ENCODE measurements at places on chromosomes 3 and 15.

GRCh38 chr3:123633530-123633929 is 48.7 kb upstream of the HACD2 start:
- no peak for DNase-seq

DNA sequence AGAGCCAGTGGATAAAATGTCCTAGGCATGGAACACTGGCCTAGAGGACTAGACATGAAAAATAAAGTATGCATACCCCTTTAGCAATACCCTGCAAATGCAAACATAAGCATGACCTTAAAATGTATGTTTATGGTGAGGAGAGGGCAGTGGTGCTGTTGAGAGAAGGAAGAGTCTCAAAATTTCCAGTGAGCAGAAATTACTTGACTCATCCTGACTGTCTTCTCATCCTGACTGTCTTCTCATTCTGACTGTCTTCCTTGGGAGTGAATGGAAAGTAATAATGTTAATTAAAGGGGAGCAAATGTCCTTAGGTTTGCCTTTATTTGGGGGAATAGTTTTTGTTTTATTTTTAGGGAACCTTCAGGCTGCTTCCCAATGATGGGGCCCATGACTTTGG is 121.5 kb upstream of the GALNT15 start:
- no peak for DNase-seq

DNA sequence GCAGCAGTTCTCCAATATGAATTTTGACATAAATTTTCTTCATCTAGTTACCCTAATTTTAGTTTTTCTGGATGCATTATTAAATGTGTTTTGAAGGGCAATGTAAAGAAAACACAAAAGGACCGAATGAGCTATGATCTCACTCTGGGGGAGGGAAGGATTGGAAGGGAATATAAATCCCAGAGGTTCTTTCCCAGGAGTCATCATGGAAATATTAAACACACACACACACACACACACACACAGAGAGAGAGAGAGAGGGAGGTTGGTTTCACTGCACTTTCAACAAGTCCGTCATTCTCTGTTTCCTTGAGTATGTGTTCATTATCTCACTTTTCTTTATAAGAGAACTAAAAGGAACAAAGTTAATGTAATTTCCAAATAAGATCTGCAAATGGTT is 70.7 kb upstream of the DCBLD2 start:
- no peak for DNase-seq

GRCh38 chr15:93527374-93528050 is 438.5 kb upstream of the RGMA start:
- DNase-seq, result no peak

DNA sequence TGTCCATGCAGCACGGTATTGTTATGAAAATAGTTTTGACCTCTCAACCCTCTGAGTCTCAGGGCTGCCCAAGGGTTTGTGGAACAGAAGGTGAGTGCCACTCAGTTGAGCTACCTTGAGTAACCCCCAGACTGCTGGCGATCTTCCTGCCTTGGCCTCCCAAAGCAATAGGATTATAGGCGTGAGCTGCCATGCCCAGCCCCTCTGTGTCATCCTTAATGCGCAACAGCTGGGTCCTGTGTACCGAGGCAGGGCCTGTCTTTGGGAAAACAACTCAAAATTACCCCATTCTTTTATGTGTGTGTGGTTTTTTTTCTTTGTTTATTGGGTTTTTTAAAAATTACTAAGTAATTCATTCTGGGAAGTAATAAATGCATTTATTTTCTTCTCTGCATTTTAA is 78.3 kb upstream of the TPM1 start:
- no peak for DNase-seq

- DNase-seq, result no peak
These were observed 8.9 kb upstream of the TMEM202 start for GRCh38 chr15:72389231-72389630.

- no peak for DNase-seq
These were observed 643 bp upstream of the LMCD1 start for GRCh38 chr3:8500989-8501370.

DNA sequence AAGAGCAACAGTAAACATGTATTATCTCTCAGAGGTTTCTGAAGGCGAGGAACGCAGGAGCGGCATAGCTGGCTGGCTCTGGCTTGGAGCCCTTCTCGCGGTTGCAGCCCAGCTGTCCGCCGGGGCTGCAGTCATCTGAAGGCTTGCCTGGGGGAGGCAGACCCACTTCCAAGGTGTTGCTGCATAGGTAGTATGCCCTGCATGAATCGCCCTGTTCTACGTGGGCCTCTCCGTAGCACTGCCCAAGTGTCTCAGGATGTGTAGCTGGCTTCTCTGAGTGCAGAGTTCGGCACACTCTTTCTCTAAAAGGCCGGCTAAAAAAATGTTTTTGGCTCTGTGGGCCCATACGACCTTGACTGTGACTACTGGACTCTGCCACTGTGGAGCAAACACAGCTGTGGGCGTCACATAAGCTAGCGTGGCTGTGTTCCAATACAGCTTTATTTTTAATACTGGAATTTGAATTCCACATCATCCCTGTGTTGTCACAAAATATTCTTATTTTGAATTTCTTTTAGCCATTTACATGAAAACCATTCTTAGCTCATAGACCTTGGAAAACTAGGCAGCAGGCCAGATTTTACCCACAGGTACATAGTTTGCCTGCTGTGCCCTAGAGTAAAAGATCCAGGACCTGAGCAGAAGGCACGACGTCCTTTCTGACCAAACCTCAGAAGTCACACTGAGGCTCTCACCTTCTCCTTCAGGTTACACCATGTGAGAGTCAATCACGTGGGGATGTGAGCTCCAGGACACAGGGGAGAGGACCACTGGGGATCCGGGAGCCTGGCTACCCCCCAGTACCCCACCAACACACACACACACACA is 55.9 kb downstream of the PGPEP1L start:
- no peak for DNase-seq

DNA sequence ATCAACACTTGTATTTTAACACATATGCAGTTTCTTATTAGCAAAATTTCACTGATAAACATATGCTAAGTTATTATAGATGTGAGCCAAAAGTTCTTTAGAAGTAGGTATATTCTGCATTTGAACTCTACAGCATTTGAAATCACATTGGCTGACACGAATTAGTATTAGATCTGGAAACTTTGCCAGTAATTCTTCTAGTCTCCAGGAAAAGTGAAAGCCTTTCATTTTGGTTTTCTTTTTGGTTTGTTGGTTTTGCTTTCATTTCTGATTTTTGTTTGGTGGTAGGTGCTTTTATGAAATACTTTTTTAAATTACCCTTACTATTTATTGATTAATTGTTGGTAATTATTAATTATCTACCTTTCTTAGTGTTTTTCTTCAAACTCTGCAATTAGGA is 72.9 kb downstream of the RBMS3 start:
- no peak for DNase-seq

DNA sequence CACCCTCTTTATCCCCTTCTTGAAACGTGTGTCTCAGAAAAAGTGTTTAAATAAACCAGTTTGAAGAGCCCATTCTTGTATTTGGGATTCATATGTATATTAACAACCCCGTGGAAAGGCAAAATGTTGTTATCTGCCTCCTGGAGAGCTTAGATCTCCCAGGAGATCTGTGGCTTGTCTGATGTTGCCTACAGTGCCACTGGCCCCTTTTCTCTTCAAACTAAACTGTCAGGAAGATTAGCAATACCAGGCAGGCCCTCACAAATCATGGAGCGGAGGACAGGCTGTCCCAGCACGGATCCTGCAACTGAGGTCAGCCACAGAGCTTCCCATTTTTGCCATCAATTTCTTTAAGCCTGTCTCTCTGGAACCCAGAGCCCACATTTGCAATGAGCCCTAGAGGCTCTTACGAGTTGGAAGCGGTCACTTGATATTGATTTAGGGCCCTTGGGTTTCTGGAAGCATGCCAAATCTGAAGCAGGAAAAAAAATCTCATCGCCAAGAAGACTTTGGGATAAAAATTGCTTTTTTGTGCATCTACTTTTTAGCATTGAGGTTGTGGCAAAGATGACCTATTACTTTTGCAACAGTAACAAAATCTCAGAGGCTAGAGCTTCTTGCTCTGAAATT is 234.1 kb downstream of the OPA1 start:
- DNase-seq, result no peak

- no peak for DNase-seq
These were observed 110.7 kb upstream of the IL12A start for GRCh38 chr3:159877924-159878323.

- peak; percentile 49 for DNase-seq
These were observed 92.0 kb upstream of the VGLL3 start for GRCh38 chr3:87082796-87083440.

- DNase-seq, result no peak
These were observed 8.7 kb downstream of the GPR160 start for GRCh38 chr3:170046269-170047132.

GRCh38 chr15:51766341-51766740 is 14.9 kb downstream of the TMOD2 start:
- DNase-seq, result no peak

- DNase-seq, result peak; percentile 82
These were observed 603.7 kb upstream of the ALCAM start for GRCh38 chr3:104763007-104763406.

- DNase-seq, result no peak
These were observed 138.8 kb upstream of the PLXND1 start for GRCh38 chr3:129745253-129745652.

DNA sequence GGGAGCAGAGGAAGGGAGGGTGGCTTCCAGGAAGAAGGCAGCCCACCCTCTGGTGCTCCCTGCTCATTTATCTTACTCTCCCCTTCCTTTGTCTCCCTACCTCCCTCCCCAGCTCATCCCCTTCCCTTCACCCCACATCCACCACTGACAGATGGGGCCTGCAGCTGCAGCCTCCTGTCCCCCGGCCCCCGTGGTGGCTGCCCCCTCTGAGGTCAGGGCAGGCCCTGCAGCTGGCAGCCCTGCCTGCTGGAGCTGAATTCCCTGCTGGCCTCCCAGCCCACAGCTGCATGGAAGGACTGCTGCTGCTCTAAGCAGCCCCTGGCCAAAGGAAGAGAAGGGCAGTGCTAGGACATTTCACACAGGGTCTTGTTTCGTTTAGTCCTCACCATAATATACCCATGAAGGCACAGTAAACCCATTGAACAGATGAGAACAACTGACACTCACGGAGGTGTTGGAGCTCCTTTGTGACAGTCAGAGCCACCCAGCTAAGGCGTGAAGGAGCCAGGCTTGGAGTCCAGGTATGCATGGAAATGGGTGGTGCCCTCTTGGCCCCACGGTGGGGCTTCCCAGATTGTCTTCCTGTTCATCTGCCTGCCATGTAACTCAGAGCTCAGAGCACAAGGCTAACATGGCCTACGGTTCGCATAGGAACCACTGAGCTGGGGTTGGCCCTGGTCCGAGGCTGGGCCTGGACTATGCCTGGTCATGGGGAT is 121.7 kb upstream of the PRR20G start:
- DNase-seq, result no peak

DNA sequence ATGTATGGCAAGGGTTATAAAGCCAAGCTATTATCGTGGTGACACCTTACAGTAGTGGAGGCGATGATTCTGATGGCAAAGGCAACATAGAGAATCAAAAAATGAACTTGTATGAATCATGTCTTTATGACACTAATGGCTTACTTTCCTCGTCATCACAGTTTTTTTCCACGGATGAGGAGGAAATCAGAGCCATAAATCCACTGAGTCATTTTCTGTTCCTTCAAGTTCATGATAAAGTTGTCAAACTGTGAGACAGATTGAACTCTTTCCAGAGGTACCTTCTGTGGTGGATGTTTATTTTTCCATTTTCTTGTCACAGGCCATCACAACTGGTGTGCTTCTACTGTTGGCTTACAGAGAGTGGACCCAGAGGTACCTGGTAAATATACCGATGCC is 8.5 kb downstream of the TMEM212 start:
- DNase-seq, result no peak

- DNase-seq, result no peak
These were observed 388.7 kb downstream of the GRM7 start for GRCh38 chr3:7249493-7250076.

DNA sequence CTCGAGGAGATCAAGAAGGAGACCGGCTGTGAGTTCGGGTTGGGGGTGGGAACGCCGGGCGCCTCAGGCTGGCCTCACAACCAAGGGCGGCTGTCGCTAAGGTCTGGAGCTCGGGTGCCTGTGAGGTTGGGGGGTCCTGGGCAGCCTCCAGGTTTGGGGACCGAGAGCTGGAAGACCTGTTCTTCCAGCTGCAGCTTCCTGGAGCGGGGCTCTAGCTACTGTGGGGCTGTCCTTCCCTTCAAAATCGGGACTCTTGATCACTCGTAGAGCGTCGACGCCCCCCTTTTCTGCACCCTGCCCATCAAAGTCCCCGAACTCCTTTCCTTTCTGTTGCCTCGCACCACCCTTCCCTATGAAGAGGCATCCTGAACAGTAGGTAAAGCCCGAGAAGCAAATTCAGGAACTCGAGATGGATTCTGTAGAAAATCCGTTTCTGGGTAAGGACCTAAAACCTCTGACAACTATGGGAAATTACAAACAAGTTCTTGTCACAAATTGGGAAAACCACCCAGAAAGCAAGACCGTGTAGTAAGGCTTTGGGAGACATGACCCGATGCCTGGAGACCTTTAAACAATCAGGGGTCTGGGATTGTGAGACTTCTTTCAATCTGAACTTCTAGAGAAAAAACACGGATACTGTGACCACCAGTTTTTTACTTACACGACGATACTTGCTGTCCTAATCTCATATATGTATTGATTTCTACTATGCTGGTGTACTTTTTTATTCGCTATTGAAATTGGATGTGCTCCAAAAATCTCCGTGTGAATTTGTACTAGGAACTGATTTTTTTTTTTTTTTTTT is 556 bp downstream of the CHP1 start:
- DNase-seq, result peak; percentile 19

- no peak for DNase-seq
These were observed 15.6 kb downstream of the IQCB1 start for GRCh38 chr3:121819236-121819635.

GRCh38 chr15:80173022-80173759 is 20.4 kb downstream of the FAH start:
- DNase-seq, result no peak

DNA sequence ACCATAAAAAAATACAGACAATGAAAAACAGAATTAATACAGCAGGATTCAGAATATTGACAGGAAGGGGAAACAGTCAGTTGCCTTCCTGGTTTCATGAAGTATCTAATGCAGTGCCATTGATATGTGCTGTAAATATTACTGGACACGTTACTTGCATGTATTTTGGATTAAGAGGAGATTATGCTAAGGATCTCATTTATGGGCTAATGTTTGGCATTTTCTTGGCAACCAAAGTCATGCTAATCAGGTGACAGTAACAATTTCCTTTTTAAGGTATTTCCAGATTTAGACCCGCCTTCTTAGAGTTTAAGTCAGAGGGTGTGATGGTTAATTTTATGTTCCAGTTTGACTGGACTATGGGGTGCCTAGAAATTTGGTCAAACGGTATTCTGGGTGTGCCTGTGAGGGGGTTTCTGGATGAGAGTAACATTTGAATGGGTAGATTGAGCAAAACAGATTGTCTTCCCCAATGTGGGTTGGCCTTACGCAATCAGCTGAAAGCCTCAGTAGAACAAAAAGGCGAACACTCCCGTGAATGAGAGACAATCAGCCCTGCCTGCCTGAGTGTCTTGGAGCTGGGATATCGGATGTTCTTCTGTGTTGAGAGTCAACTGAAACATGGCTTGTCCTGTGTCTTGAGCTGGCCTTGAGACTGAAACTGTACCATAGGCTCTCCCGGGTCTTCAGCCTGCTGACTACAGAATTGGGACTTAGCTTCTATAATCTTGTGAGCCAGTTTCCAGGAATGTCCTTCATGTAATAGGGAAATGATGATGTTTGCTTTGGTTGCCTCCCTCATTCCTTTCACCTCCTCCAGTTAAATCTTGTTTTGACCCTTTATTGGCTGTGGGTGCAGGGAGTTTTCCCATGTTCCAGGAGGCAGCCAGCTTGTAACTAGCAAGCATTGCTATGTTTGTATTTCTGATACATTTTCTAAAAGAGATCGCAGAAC is 10.5 kb downstream of the SQOR start:
- no peak for DNase-seq

Data from foreskin melanocyte (primary cell).